ENCODE measurements at places on chromosomes 12 and 14.

- no peak for DNase-seq
Measured at GRCh38 chr12:96039516-96039915, 4.1 kb upstream of the LTA4H start.

- no peak for DNase-seq
Measured at GRCh38 chr12:25365340-25365730, 114.6 kb upstream of the KRAS start.

GRCh38 chr12:9127936-9128663 is 12.4 kb upstream of the A2M start:
- DNase-seq = no peak

DNA sequence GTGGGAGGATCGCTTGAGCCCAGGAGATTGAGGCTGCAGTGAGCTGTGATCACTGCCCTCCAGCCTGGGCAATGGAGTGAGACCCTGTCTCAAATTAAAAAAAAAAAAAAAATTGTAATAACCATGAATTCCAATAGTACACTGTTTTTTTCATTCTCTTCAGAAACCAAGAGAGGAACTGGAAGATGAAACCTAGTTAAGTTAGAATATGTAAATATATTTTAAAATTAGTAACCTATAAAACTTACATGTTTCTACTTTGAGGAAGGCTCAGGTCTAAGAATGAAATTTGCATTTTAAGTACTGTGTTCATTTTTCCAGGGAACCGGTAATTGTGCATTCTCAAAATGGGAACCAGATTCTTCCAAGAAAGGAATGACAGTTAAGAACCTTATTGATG is 18.8 kb downstream of the KNTC1 start:
- no peak for DNase-seq

DNA sequence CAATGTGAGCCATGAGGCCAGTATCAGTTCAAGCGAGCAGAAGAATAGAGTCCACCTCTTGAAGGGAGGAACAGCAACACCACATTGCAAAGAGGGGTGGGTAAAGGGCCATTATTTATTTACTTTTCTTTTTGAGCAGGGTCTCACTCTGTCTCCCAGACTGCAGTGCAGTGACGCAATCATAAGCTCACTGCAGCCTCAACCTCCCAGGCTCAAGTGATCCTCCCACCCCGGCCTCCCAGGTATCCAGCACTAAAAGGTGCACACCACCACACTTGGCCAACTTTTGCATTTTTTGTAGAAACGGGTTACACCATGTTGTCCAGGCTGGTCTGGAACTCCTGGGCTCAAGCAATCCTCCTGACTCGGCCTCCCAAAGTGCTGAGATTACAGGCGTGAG is 42.9 kb upstream of the CIT start:
- no peak for DNase-seq
